Pancreas (tissue), 10 donors: ENCODE measurements at places on chromosomes 6 and 20. TPM values are rescaled to one million over a fixed set of nuclear protein-coding genes. Genes with fewer than 3 reads are reported as not detected.
A peak's percentile ranks its signal among the peaks of the same experiment; 100 is the strongest.

RAMACL gene
- polyA plus RNA-seq = 0.49 TPM

BPI gene
- polyA plus RNA-seq = not detected

DNA sequence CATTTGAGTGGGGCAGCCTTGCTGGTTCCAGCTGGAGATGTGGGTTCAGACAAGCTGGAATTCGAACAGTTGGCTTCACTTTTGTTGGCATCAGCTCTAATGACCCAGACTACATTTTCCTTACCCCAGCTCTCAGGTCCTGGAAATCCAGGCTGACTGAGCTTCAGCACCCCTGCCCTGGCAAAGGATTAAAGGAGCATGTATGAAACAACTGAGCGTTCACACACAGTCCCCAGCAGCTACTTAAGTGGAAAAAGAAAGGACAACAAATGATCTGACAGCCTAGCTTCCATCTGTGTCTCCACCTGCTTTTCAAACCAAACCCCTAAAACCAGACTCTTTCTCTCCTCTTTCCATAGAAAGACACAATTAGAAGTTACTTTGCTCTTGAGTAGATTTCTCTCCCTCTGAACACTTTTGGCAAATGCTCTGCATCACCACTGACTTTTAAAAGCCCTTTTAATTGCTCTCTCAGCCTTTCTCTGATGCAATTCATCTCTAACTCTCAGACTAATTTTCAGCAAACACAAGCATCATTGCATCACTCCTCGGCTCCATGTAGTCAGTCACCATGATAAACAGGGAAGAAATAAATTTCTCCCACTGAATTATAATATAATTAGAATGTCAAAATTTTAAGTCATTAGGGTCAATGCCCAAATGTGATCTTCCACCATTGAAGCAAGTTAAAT, 28.1 kb downstream of the ROS1 start:
- DNase-seq = no peak

- no peak for DNase-seq
Measured at GRCh38 chr20:41978246-41978790, 360.1 kb upstream of the CHD6 start.

- no peak for DNase-seq
Measured at GRCh38 chr20:17427638-17428037, 103.5 kb downstream of the BFSP1 start.

DNA sequence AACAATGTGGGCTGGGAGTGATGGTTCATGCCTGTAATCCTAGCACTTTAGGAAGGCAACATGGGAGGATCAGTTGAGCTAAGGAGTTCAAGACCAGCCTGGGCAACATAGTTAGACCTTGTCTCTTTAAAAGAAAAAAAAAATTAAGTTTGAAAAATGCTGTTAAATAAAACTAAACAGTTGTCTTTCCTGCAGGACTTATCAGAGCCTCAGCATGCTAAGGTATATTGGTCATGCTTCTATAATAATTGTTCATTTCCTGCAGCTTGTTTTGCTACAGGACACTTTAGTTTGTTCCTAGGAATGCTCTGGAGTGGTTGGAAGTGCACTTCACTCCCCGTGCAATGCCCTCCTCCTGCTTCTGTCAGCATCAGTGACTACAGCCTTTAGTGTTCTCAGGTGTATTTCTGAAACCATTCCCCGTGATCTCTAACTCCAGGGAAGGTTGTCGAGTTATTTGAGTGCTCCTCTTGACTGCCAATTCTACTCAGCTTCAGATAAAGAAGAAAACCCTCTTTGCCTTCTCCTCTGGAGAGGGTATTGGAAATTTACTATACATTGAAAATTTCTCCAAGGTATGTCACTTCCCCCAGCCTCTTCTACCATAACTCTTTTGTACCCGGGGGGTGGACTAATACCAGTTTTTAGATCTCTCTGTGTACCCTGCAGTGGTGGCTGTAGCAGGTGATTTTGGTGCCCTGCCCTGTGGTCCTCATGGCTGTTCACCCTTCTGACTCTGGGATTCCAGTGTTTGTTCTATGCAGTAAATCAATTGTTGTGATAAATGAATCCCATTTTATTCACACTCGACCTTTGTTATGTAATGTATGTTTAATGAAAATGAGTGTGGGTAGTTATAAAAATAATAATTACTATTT, 33.8 kb downstream of the NHLRC1 start:
- DNase-seq = no peak

GRCh38 chr6:144845186-144845585, 560.1 kb downstream of the UTRN start:
- DNase-seq = no peak

- peak; percentile 86 for DNase-seq
Measured at GRCh38 chr6:158818581-158819212, 471 bp downstream of the EZR start.

DNA sequence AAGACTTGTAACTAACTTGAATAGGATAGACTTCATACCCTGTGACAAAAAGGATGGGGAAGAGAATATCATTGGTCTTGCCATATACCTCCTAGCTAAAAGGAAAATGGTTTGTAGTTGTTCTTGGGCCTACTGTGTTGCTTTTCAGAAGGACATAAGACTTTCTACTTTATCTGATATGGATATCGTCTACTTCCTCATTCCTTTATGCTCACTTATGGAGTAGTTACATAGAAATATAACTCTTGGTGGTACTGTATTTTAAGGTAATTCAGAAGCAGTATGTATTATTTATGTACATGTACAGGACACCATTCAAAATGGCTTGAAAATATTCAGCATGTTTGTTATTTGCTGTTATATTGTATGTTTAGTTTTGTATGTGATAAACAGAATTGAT, 8.0 kb downstream of the FAM217B start:
- no peak for DNase-seq

GRCh38 chr6:137802408-137803182, 64.5 kb upstream of the TNFAIP3 start:
- no peak for DNase-seq

TBXT gene
- polyA plus RNA-seq = not detected
